ENCODE measurements at places on chromosomes 6 and 20.

DNA sequence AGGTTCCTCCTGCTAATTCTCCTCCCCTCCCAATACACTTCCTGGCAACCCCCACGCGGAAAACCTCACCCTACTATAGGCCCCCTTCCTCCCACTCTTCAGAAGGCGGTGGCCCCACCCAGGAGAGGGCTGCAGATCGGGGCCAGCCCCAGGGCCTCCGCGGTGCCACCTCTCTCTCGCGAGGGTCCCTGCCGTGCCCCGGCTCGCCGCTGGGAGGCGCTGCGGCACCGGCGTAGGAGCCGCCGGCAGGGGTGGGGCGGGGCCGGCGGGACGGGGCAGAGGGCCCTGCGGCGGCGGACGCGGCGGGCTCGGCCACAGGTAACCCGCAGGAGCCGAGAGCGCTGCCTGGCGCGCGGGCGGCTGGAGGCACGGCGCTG is at the start of gene ANKRD6:
Gene ANKRD6, plus strand, starts transcription at position 278 of the 377 bp plus-strand sequence. CDS start 133,825 bp downstream, outside the sequence.
- peak; percentile 69 for DNase-seq

- no peak for DNase-seq
Measured at GRCh38 chr20:48489656-48490055, 338.1 kb downstream of the PREX1 start.

DNA sequence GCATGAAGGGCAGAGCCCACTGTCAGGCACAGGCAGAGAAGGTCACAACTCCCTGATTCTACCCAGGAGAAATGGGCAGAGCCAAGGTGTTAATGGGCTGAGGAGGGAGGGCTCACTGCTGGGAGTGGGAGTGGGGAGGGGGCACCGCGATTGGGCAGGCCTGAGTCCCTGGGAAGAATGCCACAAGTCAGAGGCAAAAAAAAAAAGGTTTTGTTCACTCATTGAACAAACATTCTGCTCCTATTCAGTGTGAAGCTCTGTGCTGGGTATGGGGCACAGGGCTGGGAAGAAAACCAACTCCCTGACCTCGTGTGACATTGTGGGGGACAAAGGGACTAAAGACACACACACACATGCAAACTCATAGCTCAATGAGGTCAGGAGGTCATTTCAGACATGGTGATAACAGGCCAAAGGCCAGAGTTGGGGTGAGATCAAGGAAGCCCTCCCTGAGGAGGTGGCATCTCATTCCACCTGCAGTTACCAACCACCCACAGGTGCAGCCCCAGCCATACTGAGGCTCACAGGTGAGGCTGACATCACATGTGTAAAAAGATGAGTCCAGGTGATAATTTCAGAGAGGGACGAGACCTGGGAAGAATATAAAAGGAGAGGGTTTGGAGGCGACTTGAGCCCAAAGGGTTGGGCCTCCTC is 3.2 kb upstream of the PMEPA1 start:
- no peak for DNase-seq

GRCh38 chr20:17969278-17969883 is 563 bp downstream of the MGME1 start:
- DNase-seq, result no peak

GRCh38 chr20:58570204-58570859 is 55.1 kb upstream of the APCDD1L start:
- DNase-seq, result no peak

GRCh38 chr20:2246069-2246491 is 49.7 kb upstream of the TGM3 start:
- no peak for DNase-seq

DNA sequence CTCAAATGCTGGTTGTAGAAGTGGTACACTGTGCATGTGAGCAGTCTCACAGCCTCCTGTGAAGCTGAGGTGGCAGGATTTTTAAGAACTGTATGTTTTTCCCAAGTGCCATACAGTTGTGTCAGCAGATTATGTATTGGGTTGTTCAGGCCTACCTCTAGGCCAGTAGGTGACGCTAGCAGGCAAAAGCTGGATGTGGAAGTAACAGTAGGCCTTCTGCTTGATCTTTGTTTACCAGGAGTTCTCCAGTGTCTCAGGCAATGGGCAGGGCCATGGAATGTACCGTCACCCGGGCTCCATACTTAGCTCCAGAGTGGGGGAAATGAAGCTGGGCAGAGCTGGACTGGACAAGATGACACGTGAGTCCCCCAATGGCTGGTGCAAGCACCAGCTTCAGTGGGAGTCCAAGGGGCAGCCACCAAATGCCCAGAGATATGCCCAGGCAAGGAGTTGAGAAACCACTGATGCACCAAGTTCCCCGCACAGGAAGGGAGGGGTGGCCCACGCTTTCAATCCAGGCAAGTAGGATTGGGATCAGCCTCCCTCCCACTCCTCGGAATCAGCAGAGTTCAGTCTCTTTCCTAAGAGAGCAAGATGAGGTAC is 289.7 kb downstream of the HTR1B start:
- DNase-seq, result no peak

DNA sequence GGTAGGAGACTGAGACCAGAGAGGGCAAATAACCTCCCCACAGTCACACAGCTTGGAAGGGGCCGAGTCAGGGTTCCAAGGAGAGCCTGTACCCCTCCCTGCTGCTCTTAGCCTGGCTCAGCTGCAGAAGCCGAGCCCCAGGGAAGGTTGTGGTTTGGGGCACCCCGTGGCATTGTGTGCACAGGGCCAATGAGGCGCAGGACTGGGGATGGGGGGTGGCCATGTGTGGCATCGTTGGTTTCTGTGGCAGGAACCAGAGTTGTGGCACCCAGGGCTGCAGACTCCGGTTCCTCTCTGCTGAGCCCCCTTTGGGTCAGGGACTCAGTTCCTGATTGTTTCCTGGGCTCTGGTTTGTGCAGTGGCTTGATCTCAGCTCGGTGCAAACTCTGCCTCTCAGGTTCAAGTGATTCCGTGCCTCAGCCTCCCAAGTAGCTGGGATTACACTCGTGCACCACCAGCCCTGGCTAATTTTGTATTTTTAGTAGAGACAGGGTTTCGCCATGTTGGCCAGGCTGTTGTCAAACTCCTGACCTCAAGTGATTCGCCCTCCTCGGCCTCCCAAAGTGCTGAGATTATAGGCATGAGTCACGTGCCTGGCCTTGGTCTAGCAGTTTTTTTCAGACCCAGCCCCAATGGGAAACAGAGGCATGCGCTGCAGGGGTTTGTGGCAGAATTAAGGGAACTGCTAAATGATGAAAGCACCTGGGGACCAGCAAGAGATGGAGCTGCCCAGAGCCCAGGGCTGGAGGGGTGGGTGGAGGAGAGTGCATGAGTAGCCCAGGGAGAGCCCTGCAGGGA is 221.0 kb upstream of the SULF2 start:
- no peak for DNase-seq

- no peak for DNase-seq
Measured at GRCh38 chr6:145507239-145507638, 228.1 kb downstream of the EPM2A start.

- DNase-seq, result no peak
Measured at GRCh38 chr6:32436995-32437836, 2.5 kb upstream of the HLA-DRA start.

- DNase-seq, result no peak
Measured at GRCh38 chr20:49674383-49675352, 39.0 kb downstream of the B4GALT5 start.

- no peak for DNase-seq
Measured at GRCh38 chr6:167407239-167408064, 82.6 kb downstream of the TTLL2 start.

DNA sequence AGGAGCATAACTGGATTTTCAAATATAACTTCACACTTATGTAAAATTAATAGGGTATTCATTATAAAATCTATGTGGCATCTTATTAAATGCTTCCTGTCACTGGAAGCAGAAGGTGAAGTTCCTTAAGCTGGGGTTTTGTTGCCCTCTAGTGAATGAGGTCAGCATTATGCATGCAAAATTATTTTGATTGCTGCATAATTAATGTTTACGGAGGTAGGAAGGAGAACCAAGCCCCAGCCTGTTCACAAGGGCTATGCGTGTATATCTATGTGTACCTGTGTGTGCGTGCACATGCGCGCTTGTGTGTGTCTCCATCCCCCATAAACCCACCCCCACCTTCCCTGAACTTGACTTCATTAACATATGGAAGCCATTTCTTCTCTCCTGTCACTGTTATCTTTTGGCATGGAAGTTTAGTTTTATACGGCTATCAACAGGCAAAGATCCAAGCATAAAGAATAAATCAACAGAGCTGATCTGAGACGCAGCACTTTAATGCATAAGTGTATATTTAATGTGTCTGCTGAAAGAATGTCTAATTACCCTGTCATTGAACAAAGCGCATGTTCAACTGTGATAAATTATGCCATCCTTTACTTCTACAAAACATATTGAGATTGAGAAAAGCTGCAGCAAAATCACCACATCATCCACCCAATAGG is 90.2 kb upstream of the CDH4 start:
- DNase-seq, result no peak

DNA sequence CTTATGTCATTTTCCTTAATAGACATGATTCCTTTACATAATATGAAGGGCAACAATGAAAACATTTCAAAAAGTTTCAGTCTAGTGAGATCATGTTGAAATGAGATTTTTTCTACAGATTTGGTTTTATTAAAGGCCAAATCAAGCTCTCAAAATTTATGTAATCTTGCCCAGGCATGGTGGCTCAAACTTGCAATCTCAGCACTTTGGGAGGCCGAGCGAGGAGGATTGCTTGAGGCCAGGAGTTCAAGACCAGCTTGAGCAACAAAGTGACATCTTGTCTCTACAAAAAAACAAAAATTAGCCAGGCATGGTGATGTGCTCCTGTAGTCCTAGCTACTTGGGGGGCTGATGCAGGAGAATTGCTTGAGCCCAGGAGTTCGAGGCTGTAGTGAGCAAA is 50.8 kb downstream of the LRP11 start:
- no peak for DNase-seq

DNA sequence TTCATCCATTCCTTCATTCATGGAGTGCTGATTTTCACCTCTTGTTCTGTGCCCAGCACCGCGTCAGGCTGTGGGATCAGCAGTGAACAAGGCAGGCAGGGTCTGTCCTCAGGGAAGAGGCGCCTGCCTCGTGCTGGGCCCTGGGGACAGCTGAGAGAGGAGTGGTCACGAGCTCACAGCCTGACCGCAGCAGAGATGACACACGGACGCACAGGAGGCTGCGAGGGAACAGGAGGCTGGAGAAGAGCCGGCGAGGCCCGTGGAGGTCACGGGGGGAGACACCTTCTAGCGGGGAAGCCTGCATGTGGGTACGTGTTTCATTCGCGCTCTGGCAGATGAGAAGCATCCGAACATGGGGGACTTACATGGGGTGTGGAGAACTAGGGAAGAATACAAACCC is 27.5 kb downstream of the PXDC1 start:
- DNase-seq, result no peak

DNA sequence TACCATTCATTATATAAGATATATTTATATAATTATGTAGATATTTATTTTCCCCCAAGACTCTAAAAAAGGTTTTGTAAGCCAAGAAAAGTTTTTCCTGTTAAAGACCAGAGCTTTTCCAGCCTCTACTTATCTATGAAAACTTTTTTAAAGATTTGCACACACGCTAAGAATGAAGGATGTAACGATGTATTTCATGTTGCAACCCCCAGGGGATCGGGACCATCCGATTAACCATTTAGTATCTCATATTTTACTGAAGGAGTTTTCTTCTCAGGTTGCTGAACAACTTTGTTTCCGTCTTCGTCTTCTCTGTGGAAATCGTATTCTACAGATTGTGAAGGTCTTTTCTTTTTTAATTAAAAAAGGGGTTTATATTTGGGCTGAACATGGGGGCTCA is 70.0 kb upstream of the SASH1 start:
- DNase-seq, result no peak

GRCh38 chr6:17980329-17980728 is 7.1 kb downstream of the KIF13A start:
- DNase-seq, result no peak

- DNase-seq, result no peak
Measured at GRCh38 chr20:609371-609964, 641 bp downstream of the TCF15 start.

- no peak for DNase-seq
Measured at GRCh38 chr20:15287329-15287728, 949.9 kb upstream of the FLRT3 start.

GRCh38 chr6:168964138-168964835 is 289.4 kb downstream of the THBS2 start:
- no peak for DNase-seq

DNA sequence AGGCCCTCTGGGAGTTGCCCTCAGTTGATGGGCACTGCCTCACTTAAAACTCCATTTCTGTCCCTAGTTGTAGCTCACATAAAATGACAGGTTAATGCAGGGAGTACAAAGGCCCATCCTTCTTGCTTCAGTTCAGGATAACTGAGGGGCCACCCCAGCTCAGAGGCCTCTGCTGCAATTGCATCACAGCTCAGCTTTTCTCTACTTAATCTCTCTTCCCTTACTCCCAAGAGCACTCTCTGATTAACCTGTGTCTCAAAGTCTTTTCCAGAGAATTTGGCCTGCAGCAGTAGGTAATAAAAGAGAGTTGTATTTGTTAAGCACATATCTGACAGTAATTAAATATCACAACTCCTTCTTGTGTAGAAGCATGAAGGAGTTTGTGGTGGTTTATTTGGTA is 40.9 kb upstream of the FLRT3 start:
- no peak for DNase-seq

GRCh38 chr20:51034476-51034875 is 11.6 kb upstream of the KCNG1 start:
- DNase-seq, result no peak

DNA sequence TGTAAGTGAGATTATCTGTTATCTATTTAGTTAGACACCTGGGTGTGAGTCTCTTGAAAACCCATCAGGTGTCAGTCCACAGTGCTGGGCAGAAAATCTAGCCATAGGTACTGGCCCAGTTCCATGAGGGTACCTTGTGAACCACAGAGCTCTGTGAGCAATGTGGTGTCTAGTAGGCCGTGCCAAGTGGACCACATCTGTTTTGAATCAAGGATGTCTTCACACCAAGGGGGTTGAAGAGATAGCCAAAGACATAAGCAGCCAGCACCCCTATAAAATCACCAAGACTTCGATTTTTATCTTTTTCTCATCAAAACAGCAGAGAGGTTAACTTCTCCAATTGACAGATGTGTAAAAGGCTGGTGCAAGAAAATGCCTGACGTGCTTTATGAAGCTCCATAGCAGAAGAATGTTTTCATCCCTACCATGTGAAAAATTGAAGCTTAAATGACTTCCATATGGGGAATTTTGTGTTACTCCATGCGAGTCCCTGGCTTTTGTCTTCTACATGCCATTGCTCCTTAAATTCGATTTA is 368.7 kb downstream of the HAO1 start:
- DNase-seq, result no peak

DNA sequence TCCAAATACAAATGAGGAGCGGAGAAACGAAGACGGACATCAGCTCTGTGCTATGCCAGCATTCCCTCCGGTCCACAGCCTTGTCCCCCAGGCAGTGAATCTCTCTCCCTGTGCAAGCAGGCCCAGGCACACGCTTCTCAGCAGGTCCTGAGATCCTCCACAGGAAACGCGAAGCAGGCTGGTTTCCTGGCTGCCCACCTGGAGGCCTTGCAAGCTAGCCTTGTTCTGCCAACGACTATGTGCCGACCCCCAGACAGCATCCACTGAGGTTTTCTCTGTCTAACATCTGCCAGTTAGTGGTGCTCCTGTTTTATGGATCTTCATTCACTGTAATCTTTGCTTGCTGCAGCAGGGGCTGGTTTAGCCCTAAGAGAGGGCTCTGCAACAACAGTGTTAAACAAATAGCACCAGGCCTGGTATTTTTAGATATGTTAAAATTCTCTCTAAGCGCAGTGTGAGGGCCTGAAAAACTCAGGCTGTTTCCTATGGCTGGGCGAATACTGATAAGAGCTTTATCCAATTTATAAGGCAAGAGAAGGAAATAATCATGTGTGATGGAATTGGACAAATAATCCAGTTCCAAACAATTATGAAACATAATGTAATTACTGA is 386.0 kb upstream of the ARID1B start:
- no peak for DNase-seq

All from stimulated activated CD4-positive, alpha-beta T cell treated with anti-CD3 and anti-CD28 coated beads, TNF-alpha, amount 100 ng/mL, for 48 hours (primary cell).